ENCODE measurements at places on chromosomes 7 and 10.

DNA sequence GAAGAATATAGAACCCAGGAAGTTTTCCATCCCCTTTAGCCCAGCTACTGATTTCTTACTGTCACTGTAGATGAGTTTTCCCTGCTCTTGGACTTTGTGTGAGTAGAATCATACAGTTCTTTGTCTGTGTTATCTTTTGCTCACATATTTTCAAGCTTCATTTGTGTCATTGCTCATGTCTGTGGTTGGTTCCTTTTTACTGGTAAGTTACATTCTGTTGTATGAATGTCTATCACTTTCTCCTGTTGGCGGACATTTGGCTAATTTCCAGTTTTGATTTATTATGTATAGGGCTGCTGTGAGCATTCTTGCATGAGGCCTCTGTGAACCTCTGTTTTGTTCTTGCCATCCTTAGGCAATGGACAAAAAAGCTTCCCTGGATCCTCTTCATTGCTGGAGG, 5.3 kb downstream of the GLRX3 start:
- DNase-seq: no peak
- H3K36me3 ChIP-seq: peaks cover 11% of the 10 kb centered on the region
- no peaks in the 10 kb centered on the region for H3K27me3 ChIP-seq
- H3K27ac ChIP-seq: no peak overlapping the region

GRCh38 chr7:18040196-18040595, 12.6 kb upstream of the PRPS1L1 start:
- no peaks in the 10 kb centered on the region for H3K4me1 ChIP-seq
- no peak overlapping the region for H3K4me3 ChIP-seq
- DNase-seq: no peak
- no peaks in the 10 kb centered on the region for H3K27me3 ChIP-seq
- no peak overlapping the region for H3K27ac ChIP-seq
- H3K36me3 ChIP-seq: no peaks in the 10 kb centered on the region

- no peak overlapping the region for H3K27ac ChIP-seq
- no peak overlapping the region for H3K4me3 ChIP-seq
- H3K36me3 ChIP-seq: no peaks in the 10 kb centered on the region
- DNase-seq: no peak
- no peaks in the 10 kb centered on the region for H3K4me1 ChIP-seq
These were observed 573.9 kb upstream of the PCDH15 start for GRCh38 chr10:55374917-55375316.

DNA sequence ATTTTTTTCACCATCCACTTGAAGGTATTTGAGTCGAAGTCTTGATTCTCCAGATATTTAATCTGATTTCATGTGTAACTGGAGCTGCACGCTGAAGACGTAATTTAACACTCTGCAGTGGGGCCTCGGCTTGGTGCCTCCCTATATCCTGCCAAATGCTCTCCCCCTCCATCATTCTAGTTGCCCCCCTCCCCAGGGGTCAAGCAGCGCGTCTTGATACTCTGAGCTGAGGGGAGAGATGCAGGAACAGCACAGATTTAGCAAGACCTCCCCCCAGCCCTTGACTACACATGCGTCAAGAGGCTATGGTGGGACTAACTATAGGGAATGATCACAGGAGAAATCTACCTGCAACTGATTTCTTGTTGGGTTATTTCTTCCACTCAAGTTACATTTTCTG, 85.8 kb downstream of the PRPF18 start:
- no peak for DNase-seq
- H3K27me3 ChIP-seq: no peaks in the 10 kb centered on the region
- H3K4me3 ChIP-seq: no peak overlapping the region
- no peak overlapping the region for H3K27ac ChIP-seq
- no peaks in the 10 kb centered on the region for H3K4me1 ChIP-seq

GRCh38 chr7:100483722-100484672, at the start of gene NYAP1:
Gene NYAP1 (plus strand): TSS chr7:100483927. CDS start chr7:100485312, 1,385 bp downstream.
- H3K36me3 ChIP-seq: no peaks in the 10 kb centered on the region
- H3K27ac ChIP-seq: no peak within 1 kb of the TSS
- DNase-seq: no peak
- H3K27me3 ChIP-seq: no peaks in the 10 kb centered on the region

- no peaks in the 10 kb centered on the region for H3K27me3 ChIP-seq
- DNase-seq: no peak
- no peaks in the 10 kb centered on the region for H3K36me3 ChIP-seq
- no peak overlapping the region for H3K27ac ChIP-seq
These were observed 2.7 kb downstream of the CALD1 start for GRCh38 chr7:134782121-134782623.

GRCh38 chr7:18293759-18294158, 201.8 kb upstream of the HDAC9 start:
- DNase-seq: no peak
- no peaks in the 10 kb centered on the region for H3K36me3 ChIP-seq
- H3K27me3 ChIP-seq: no peaks in the 10 kb centered on the region

- H3K27me3 ChIP-seq: no peaks in the 10 kb centered on the region
- no peaks in the 10 kb centered on the region for H3K4me1 ChIP-seq
- H3K27ac ChIP-seq: no peak overlapping the region
- no peak overlapping the region for H3K4me3 ChIP-seq
These were observed 149.0 kb upstream of the CDCA7L start for GRCh38 chr7:22094413-22095342.

- peaks cover 57% of the 10 kb centered on the region for H3K4me1 ChIP-seq
- peaks cover 8% of the 10 kb centered on the region for H3K36me3 ChIP-seq
- H3K4me3 ChIP-seq: peak overlapping the region; percentile 11
- peaks cover 23% of the 10 kb centered on the region for H3K27me3 ChIP-seq
These were observed 2.9 kb downstream of the NPM3 start for GRCh38 chr10:101780187-101780817.

DNA sequence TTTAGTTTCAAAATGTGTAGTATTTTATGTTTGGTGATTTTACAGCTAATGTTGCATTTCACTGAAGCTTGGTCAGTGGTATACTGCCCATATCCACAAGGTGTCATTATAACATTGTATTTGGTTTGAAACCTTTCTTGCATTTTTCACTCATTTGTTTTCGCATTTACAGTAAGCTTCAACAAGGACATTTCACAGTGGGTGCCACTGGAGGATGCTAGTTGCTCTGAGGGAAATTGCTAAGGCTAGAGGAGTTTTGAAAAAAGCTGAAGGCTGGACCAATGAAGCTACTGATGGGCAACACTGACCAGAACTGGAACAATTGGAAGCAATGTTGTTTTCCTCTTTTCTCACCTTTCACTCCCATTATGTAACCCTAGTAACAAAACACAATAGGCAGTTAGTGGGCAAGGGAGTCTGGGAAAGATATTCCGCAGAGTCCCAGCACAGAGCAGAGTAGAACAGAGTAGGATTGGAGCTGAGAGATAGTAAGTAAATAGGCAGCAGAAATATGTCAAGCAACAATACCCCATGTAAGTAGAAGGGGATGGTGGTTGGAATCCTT, 23.6 kb upstream of the SRI start:
- no peak overlapping the region for H3K27ac ChIP-seq
- no peak for DNase-seq
- H3K4me1 ChIP-seq: no peaks in the 10 kb centered on the region
- no peaks in the 10 kb centered on the region for H3K36me3 ChIP-seq
- no peaks in the 10 kb centered on the region for H3K27me3 ChIP-seq

DNA sequence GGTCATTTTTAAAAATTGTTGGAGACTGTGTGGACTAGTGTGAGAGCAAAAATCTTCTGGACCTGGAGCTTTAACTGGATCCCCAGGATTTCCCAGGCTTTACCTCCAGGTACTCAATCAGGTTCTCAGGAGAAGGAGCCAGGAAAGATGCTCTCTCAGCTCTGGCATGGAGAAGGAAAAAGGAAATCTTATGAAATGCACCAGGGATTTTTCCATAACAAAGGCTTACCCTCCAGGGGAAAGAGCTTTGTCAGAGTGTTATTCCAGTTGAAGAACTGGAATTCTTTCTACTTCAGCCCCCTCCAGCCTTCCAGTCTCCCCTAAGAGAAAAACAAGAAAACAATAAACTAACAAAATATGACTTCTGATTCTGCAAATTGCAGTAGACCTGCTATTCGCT, 436.7 kb upstream of the ANKRD30A start:
- no peaks in the 10 kb centered on the region for H3K27me3 ChIP-seq
- no peaks in the 10 kb centered on the region for H3K4me1 ChIP-seq
- no peaks in the 10 kb centered on the region for H3K36me3 ChIP-seq
- no peak for DNase-seq
- no peak overlapping the region for H3K27ac ChIP-seq

Measured in natural killer cell (primary cell).